Neuronal stem cell (in vitro differentiated cells): ENCODE measurements at places on chromosomes 5 and 9.

- no peaks in the 10 kb centered on the region for H3K27me3 ChIP-seq
- H3K27ac ChIP-seq: no peak overlapping the region
- no peak overlapping the region for H3K4me3 ChIP-seq
- peaks cover 31% of the 10 kb centered on the region for H3K4me1 ChIP-seq
Observed at GRCh38 chr5:57698802-57699201, 216.2 kb upstream of the ACTBL2 start.

DNA sequence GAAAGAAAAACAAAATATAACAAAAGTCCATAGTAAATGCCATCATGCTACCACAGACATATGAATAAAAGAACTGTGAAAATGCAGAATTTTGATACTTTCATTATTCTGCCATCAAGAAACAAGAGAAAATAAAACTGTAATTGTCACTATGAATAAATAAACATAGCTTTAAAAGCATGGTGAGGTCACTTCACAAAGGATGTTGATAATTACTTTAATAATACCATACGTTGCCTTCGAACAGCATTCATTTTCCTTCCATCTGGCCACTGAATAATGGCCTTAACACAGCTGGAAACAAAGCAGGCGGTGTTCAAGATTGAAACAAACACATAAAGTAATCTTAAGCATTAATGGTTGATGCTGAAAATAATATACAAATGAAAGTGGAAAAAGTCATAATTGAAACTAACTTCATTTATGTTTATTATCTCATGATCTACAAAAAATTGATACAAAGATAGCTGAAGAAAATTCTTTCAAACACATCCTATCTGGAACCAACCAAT lies 102.0 kb downstream of the AGTPBP1 start:
- no peaks in the 10 kb centered on the region for H3K27me3 ChIP-seq
- H3K36me3 ChIP-seq: peaks cover 35% of the 10 kb centered on the region
- H3K27ac ChIP-seq: no peak overlapping the region
- no peak overlapping the region for H3K4me3 ChIP-seq
- H3K4me1 ChIP-seq: no peaks in the 10 kb centered on the region
- DNase-seq: no peak

DNA sequence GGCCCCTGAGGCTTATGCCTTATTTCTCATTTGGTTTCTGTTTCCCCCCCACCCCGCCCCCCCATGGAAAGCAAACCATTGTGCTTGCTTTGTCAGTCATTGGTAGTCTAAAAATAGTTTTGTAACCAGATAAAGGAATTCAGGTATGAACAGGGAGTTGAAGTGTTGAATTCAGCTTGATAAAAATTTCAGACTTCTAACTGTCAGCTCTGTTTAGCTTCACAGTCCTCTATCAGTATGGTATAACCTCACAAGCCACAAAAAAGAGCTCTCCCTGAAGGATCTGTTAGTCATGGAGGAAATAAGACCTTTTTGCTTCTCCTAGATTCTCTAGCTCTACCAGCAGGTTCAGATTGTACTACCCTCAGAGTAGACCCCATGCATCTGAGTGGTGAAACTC lies 378.1 kb downstream of the TMEM38B start:
- no peak overlapping the region for H3K4me3 ChIP-seq
- no peak overlapping the region for H3K27ac ChIP-seq
- no peak for DNase-seq
- no peaks in the 10 kb centered on the region for H3K36me3 ChIP-seq
- no peaks in the 10 kb centered on the region for H3K27me3 ChIP-seq

GRCh38 chr5:101675510-101676219 lies 620.4 kb downstream of the SLCO4C1 start:
- no peaks in the 10 kb centered on the region for H3K27me3 ChIP-seq
- no peak overlapping the region for H3K4me3 ChIP-seq
- no peaks in the 10 kb centered on the region for H3K4me1 ChIP-seq

DNA sequence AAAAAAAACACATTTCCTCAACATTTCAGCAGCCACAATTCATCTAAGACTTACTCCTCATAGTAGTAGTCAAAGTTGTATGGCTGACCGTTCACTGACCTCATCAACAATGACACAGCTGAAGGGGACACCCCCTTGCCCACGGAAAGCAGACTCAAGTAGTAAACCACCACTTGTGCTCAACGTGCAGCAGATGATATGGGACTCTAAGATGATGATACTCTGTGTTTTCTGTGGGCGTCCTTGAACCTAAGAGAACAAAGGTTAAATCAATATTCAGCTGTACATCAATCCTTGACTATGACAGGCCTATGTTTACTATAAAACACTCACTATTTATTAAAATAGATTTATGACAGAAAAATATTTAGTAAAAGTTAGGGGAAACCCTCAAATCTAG lies 71.6 kb downstream of the SETX start:
- peaks cover 98% of the 10 kb centered on the region for H3K36me3 ChIP-seq
- no peak overlapping the region for H3K27ac ChIP-seq
- no peaks in the 10 kb centered on the region for H3K4me1 ChIP-seq
- DNase-seq: no peak
- no peaks in the 10 kb centered on the region for H3K27me3 ChIP-seq

- H3K27me3 ChIP-seq: no peaks in the 10 kb centered on the region
- peaks cover 49% of the 10 kb centered on the region for H3K36me3 ChIP-seq
- DNase-seq: no peak
- no peak overlapping the region for H3K27ac ChIP-seq
- H3K4me1 ChIP-seq: no peaks in the 10 kb centered on the region
Observed at GRCh38 chr9:128253140-128253990, 22.4 kb downstream of the GOLGA2 start.

DNA sequence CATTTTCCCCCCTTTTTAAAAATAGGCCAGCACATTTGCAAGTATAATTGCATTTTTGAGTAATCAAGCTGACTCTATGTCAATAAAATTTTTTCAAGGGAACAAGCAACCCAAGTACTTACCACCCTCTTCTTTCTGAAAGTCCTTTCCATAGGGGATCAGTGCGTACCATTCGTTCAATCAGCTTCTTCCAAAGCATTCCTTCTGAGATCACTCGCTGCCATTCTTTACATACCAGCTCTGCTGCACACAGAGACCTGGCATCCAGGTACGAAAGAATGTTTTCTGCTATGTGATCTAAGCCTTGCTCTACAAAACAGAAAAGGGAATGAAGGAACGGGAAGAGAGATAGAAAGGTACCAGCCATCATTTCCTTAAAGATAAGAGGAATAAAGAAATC lies 106.6 kb downstream of the FBXW11 start:
- no peak overlapping the region for H3K4me3 ChIP-seq
- no peaks in the 10 kb centered on the region for H3K4me1 ChIP-seq
- DNase-seq: no peak
- no peaks in the 10 kb centered on the region for H3K27me3 ChIP-seq

GRCh38 chr5:166562246-166562645 lies 1729.2 kb upstream of the WWC1 start:
- no peaks in the 10 kb centered on the region for H3K36me3 ChIP-seq
- H3K4me3 ChIP-seq: no peak overlapping the region
- DNase-seq: no peak

DNA sequence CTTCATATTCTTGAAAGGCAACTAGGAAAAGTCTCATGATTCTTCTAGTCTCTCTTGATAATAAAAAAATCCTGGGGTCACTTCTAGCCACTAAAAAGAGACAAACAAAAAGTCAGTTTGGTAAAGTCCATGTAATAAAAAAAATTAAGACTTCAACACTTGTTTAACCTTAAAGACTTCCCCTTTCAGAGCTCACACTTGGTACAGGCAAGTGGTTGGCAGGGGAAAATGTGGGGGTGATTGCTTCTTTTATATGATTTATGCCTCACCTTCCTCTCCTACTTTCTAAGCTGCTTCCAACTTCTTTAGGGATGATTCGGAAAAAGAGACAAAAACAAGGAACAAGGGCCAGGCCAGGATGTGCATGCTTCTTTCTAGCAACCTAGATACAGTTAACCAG lies 5.1 kb upstream of the ERCC6L2 start:
- peaks cover 4% of the 10 kb centered on the region for H3K4me1 ChIP-seq
- H3K27ac ChIP-seq: no peak overlapping the region
- no peaks in the 10 kb centered on the region for H3K27me3 ChIP-seq
- no peaks in the 10 kb centered on the region for H3K36me3 ChIP-seq
- H3K4me3 ChIP-seq: no peak overlapping the region

- H3K4me1 ChIP-seq: peaks cover 3% of the 10 kb centered on the region
- H3K27ac ChIP-seq: no peak overlapping the region
- H3K27me3 ChIP-seq: no peaks in the 10 kb centered on the region
- DNase-seq: no peak
- no peaks in the 10 kb centered on the region for H3K36me3 ChIP-seq
Observed at GRCh38 chr5:124544366-124545055, 201.9 kb downstream of the ZNF608 start.

DNA sequence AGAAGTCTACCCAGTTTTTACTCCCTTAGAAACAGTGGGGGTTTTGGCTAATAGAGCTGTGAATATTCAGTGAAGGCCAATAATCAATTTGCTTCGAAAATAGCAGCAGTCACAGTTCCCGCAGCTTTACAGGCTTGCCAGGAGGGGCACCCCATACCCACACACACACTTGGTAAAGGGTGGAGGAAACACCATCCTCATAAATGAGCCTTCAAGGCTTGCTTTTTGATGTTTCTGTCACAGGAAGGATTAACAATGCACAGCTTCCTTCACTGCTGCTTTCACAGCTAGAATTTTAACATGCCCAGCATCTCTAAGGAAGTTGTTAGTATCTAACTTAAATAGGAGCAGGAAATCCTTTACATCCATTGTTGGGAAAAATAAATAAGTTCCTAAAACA lies 1247.5 kb upstream of the C9orf72 start:
- H3K4me3 ChIP-seq: no peak overlapping the region
- no peaks in the 10 kb centered on the region for H3K27me3 ChIP-seq
- H3K36me3 ChIP-seq: no peaks in the 10 kb centered on the region
- DNase-seq: no peak

DNA sequence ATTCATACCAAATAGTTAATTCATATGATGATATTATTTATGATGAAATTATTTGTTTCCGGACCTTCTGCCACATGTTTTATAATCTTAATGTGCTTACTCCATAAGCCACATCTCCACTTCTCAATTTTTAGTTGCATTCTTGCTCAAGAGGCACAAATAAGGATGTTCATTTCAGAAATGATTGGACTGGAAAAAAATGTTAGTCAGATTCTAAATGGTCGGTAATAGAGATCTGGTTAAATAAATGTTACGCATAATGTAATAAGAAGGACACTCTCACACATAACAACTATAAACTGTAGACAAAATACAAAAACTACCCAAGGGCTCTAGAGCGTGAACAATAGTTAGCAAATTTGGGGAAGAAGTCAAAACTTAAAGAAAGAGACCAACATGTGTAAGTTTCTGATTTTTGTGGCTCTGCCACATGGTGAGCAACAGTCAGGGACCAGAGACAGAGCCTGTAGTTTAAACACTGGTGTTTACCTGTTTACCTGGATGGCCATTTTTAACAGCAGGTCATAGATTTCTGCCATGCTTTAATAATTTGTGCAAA lies 554.3 kb upstream of the CLINT1 start:
- DNase-seq: no peak
- no peaks in the 10 kb centered on the region for H3K4me1 ChIP-seq
- no peak overlapping the region for H3K27ac ChIP-seq
- H3K4me3 ChIP-seq: no peak overlapping the region
- no peaks in the 10 kb centered on the region for H3K27me3 ChIP-seq

GRCh38 chr5:58498340-58498942 lies 7.2 kb downstream of the GAPT start:
- peak; percentile 12 for DNase-seq
- H3K4me3 ChIP-seq: no peak overlapping the region
- no peaks in the 10 kb centered on the region for H3K36me3 ChIP-seq

GRCh38 chr5:162096448-162096847 lies 28.9 kb downstream of the GABRG2 start:
- no peaks in the 10 kb centered on the region for H3K4me1 ChIP-seq
- H3K27me3 ChIP-seq: no peaks in the 10 kb centered on the region
- no peak overlapping the region for H3K27ac ChIP-seq
- DNase-seq: peak; percentile 9
- H3K36me3 ChIP-seq: no peaks in the 10 kb centered on the region

DNA sequence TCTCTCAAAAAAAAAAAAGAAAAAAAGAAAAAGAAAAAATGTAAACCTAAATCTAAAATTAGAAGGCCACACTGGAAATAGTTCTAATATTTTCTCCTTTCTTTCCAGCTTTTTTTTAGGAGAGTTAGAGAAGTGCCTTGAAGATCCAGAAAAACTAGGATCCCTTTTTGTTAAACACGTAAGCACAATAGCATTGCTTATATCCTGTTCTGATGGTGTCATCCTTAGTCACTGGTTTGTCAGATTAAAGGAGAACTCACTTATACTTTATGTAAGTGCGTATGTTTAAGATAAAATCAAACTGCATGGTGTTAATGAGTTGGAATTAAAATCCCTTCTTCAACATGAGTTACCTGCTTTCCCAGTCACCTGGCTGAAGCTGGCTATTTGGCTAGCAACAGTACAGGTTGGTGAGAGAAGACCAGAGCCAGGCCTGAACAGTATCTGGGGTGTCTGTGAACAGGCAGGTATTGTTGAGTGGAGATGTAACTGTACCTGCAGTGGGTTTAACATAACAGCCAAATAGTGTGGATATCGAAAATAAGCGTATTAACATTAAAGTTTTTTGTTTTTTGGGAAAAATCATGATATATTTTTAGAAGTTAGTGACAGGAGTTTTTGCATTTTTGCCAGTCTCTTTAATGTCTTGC lies 104.7 kb upstream of the OTULINL start:
- no peaks in the 10 kb centered on the region for H3K4me1 ChIP-seq
- H3K36me3 ChIP-seq: peaks cover 99% of the 10 kb centered on the region
- DNase-seq: no peak
- H3K27ac ChIP-seq: no peak overlapping the region
- no peaks in the 10 kb centered on the region for H3K27me3 ChIP-seq

GRCh38 chr9:105055917-105056316 lies 128.0 kb upstream of the ABCA1 start:
- H3K4me1 ChIP-seq: no peaks in the 10 kb centered on the region
- H3K36me3 ChIP-seq: no peaks in the 10 kb centered on the region
- no peaks in the 10 kb centered on the region for H3K27me3 ChIP-seq
- no peak overlapping the region for H3K27ac ChIP-seq

DNA sequence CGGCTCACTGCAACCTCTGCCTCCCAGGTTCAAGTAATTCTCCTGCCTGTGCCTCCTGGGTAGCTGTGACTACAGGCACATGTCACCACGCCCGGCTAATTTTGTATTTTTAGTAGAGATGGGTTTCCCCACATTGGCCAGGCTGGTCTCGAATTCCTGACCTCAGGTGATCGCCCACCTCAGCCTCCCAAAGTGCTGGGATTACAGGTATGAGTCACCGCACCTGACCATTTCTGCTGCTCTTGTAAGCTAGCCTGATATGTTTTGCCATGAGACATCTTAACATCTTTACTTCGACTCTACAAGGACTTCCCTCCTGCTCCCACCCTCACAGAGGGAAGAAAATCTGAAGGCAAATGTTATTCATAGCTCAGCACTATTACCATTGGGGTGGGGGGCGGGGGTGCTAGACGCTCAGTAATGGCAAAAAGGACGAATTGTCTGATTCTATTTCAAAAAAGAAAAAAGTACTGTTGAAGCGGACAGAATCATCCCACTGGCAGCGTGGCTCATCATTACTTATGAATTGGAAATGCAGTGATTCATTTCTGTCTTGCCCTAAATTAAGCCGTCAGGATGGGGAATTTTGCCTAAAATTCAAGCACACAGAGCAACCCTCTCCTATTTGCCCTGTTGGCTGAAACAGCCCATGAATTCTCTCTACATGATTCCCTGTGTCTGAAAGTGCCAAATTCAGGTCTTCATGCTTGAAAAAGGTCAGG lies 46.4 kb upstream of the WWC1 start:
- H3K36me3 ChIP-seq: peaks cover 5% of the 10 kb centered on the region
- H3K27ac ChIP-seq: no peak overlapping the region
- H3K4me3 ChIP-seq: no peak overlapping the region
- peaks cover 3% of the 10 kb centered on the region for H3K4me1 ChIP-seq
